ENCODE measurements at places on chromosomes 3 and 15.
A peak's percentile ranks its signal among the peaks of the same experiment; 100 is the strongest.

DNA sequence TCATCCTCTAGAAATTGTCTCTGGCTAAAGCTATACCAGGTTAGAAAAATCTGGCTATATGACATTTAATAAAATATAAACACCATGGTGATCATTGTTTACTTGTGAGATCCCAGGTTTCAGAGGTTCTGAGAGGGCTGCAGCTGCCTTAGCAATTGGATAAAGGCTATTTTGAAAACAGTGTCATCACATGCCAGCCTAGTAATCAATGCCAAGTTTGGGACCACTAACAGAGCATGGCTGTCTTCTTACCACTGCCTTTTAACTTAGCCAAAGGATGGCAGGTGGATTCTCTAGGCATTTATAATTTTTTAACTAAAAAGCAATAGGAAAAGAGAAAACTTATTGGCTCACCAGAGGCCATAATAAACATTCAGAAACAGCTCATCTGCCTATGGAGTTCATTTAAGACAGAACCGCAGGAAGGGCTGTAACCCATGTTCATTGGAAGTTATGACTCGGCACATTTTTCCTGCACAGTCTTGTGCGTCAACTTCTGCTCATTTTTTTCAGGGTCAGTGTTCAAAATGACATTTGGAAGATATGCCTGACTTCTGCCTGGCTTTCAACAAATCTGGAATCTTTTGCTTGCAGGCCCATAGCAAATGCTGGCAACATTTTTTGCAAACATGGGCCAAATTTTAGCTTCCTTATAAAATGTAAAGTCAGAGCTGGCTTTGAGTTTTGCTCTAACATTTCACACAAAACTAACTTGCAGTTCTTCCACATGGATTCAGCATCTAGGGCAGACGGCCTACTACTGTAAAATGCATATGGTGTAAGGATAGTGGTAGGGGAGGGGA is 476.0 kb upstream of the TBL1XR1 start:
- DNase-seq: no peak

DNA sequence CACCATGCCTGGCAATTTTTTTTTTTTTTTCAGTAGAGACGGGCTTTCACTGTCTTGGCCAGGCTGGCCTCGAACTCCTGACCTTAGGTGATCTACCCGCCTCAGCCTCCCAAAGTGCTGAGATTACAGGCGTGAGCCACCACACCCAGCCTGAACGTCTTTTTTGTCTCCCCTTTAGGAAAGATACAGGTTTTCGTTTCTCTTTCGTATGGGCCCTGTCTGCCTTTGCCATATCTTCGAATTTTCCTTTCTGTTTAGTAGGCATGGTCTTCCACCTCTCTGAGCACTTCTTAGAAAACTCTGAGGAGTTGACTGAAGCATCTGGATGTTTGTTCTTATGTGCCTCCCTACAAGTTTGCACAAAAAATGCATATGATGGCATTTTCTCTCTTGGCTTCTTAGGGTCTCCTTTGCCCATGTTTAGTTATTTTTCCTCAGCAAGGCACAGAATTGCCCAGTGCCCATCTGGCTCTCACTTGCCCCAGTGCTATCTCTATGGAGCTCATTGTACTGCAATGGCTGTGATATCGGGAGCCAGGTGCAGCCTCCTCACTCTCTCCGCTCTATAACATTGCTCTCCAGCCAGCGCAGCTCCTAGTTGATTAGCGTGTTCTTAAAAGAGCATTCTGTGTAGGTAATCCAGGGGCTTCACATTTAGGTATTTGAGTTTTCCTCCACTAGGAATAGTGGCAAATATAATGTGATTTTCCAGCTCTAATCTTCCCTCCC is 48.0 kb downstream of the ABHD2 start:
- DNase-seq: no peak

GRCh38 chr15:82999905-83000671 is 11.4 kb downstream of the C15orf40 start:
- peak; percentile 71 for DNase-seq

GRCh38 chr3:73255609-73256029 is 194.2 kb downstream of the EBLN2 start:
- no peak for DNase-seq

DNA sequence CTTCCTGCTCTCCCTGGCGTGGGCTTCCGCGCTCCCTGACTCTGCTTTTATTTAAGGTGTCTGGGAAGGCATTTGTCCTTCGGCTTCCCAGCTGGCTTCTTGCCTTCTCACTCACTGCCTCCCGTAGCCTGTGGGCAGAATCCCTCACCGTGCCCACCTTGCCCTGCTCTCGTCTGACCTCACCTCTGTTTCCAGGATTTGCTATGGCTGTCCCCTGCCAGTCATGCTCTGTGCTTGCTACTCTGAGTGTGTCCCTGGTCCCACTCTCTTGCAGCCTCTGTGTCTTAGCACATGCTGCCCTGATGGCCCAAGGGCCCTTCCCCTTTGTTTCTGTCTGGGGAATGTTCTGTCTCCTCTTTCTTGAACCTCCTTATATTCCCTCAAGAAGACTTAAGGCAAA is 26.2 kb downstream of the LPP start:
- no peak for DNase-seq

DNA sequence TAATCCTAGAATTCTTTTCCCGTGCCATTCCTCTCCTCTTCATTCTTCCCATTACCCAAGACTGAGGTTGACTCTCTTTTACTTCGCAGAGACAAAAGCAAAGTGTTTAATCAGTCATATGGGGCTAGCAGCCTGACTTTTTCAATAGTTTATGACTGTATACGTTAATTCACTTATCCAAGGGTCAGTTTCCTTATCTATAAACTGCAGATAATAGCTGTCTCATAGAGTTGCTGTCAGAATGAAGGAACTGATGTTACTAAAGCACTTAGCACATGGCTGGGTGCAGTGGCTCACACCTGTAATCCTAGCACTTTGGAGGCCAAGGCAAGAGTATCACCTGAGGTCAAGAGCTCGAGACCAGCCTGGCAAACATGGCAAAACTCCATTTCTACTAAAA is 43.5 kb upstream of the ULK4 start:
- DNase-seq: no peak

DNA sequence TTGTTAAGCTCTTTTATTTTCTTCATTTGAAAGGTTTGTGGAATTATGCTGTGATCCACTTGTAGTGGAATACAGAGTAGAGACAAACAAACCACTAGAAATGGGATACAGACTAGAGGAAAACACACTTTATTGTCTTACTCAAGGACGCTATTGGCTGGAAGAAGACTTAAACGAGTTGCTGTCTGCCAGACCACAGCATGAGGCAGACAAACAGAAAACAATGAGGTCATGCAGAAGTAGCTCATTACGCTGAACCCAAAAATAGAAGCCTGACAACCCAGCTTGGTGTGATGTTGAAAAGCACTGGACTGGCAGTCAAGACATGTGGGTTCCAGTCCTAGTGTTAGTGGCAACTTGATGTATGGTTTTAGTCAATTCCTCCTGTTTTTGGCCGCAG is 62.4 kb upstream of the P3H2 start:
- peak; percentile 76 for DNase-seq

GRCh38 chr15:75809986-75810750 is 33.1 kb upstream of the UBE2Q2 start:
- peak; percentile 38 for DNase-seq

- DNase-seq: no peak
These were observed 357.9 kb downstream of the LSAMP start for GRCh38 chr3:116087426-116087825.

DNA sequence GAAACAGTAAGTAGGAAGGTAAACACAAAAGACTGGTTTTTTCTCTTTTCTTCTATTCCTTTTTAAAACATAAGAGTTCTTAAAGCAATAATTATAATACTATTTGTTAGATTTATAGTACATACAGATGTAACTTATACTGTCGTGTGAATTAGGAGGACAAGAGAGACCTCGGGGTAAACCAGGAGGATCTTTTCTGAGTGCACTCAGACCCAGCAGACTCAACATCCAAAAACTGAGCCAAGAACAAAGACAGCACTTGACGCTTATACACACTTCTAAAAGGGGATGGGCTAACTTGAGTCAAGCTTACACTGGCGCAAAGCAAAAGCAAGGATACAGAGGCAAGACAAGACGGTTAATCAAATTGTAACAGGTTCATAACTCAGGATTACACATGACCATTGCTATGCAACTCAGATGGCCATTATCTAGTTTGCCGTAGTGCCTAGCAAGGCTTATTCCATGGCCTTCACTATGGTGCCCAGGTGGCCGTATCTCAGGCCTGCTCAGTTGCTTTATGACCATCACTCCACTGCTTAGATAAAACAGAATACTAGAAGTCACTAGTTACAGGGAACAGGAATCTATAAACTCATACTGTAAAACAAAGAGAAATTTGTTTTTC is 18.6 kb downstream of the MTHFS start:
- no peak for DNase-seq

- no peak for DNase-seq
These were observed 22.6 kb upstream of the NR2F2 start for GRCh38 chr15:96307856-96308394.

GRCh38 chr3:11349446-11349845 is 77.2 kb downstream of the ATG7 start:
- no peak for DNase-seq

- no peak for DNase-seq
These were observed 26.3 kb downstream of the DNASE1L3 start for GRCh38 chr3:58184309-58184981.

DNA sequence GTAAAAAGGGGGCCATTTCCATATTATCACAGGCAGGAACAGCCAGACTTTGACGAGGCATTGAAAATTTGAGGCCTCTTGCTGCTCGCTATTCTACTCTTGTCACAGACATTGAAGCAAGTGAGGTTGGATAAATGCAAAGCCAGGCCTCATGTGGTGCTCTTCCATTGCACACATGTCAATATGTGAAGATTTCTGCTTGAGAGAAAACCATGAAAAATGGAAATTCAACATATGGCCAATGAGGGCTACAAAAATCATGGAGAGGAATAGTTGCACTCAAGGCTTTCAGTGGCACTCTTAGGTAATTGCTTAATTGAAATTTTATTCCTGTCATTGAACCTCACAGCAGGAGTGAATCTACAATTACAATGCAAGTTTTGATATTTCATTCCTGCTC is 185.6 kb upstream of the MBNL1 start:
- DNase-seq: no peak

GRCh38 chr3:19945969-19946831 is 697 bp upstream of the RAB5A start:
- DNase-seq: peak; percentile 8

DNA sequence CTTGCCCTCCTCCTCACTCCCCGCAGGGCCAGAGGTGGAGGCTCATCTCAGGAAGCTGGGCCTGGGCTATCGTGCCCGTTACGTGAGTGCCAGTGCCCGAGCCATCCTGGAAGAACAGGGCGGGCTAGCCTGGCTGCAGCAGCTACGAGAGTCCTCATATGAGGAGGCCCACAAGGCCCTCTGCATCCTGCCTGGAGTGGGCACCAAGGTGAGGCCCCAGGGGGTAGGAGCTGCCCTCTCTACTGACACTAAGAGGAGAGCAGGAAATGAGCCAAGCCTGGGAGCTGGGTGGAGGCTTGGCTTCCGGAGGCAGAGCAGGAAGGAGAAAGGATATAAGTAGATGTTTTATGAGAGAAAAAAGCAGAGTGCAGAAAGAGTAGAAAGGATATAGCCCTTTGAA is 4.9 kb downstream of the OGG1 start:
- no peak for DNase-seq

GRCh38 chr3:113283306-113283705 is 71.9 kb downstream of the BOC start:
- no peak for DNase-seq

DNA sequence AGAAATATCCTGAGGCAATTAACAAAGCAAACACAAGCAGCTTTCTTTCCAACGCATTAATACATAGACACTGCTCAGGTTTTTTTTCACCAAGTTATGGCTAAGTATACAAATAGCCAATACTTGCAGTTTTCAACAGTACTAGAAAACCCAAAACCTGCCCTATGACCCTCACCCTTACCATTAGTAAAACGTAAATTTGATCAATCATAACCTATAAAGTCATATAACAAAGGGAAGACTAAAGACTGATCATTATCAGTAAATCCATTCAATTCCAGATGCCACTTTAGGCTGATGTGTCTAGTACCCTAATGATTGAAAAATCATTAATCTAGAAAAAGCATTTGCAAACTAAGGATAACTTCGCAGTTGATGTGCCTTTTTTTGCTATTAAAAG is 3.2 kb downstream of the SERP1 start:
- DNase-seq: no peak

GRCh38 chr3:11532931-11533391 is 110.8 kb downstream of the VGLL4 start:
- DNase-seq: no peak

DNA sequence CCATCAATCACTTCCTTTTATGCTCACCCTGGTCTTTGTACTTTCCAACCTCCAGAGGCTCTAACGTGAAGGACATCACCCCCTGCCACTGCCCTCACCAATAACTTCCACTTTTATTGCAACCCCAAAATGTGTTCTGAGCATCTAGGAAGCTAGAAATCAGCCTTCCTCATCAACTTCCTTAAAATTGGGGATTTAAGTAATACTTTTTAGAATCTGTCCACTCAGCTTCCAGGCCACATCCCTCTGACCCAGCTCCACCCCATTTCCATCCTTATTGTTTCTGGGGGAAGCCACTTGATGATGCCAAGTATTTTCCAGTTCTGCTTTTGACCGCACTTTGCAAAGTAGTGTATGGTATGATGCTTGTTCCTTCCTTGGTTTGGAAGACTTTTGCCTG is 73.5 kb upstream of the XCR1 start:
- no peak for DNase-seq

Data from GM12865 (cell line).